ENCODE measurements at places on chromosomes 1 and 21.

DNA sequence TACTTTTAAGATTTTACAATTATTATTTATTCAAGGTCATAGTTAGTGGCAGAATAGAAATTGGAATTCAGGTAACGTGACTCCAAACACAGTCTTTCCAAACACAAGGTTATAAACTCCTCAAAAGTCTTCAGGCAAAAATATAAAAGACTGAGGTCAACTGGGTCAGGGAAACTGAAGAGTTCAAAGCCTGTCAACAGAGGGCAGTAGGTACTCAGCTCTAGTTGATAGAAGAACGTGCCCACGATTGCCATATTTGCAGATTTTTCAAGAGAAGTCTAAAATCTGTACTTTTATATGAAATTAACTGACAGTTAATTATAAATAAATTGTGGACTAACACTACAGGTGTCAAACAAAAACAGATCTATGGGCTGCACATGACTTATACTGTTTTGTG, 135.0 kb downstream of the LHX4 start:
- no peak for DNase-seq

DNA sequence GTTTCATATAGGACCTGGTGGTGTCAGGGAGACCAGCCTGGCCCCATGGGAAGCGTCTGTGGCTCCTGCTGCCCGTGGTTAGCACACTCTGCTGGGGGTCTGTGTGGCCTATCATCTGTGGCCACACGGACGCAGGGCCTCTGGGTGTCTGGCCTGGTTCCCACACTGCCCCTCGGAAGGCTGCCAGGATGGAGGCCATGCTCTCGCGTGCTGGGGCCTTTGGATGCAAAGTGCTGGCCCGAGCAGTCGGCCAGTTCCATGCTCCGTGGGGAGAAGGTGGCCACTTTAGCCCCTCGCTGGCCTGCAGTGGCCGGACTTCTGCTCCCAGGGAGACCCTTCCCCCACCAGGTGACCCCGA, 20.8 kb upstream of the LRRC3 start:
- DNase-seq, result peak; percentile 54

DNA sequence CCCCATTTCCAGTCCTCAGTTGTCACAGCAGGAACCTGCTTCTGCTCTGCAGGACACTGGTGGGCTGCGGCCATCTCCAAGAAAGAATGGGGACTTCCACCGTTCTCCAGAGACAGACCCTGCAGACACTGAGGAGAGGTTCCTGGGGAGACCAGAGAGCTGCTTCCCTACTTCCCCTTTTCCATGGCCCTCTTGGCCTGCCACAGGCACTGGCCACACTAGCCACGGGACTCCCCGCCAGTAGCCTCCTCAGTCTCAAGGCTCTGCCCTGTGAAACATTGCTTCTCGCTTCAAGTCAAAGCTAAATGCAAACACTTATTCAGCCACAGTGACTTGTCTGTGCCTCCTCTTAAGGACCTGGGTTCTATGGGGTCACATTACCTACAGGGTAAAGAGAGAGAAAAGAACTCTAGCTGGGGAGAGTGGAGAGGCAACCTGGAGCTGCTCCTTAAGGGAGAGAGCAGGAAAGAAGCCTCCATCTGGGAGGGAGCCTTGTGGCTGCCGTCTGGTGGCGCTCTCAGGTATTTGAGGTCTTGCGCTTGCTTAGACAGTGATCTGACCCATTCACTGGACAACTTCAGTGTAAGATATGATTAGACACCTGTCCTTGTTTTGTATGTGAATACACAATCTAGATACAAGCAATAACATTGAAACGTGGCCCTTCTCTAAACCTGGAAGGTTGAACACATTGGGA, 5.4 kb upstream of the SLAMF8 start:
- DNase-seq, result no peak

- DNase-seq, result peak; percentile 89
These were observed 166.2 kb downstream of the TOMM20 start for GRCh38 chr1:234962340-234962989.

DNA sequence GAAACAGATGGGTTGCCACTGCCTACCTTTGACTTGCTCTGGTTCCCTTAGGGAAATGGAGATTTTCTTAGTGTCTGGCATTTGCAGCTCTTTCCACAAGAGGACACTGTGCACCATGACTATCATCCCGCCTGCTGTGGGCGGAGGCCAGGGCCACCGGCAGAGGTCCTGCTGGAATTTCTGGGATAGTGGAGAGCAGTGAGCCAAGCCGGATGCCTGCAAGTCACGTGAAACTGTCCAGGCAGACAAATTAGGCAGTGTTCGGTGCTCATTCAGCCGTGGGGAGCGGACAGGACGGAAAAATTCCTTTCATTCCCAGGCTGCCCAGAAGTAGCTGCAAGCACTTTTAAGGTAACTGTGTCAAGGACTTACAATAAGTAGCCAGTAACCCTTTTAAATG, 43.4 kb downstream of the IGSF5 start:
- DNase-seq, result peak; percentile 27

- no peak for DNase-seq
These were observed 19.6 kb downstream of the LPAR3 start for GRCh38 chr1:84873366-84873765.

DNA sequence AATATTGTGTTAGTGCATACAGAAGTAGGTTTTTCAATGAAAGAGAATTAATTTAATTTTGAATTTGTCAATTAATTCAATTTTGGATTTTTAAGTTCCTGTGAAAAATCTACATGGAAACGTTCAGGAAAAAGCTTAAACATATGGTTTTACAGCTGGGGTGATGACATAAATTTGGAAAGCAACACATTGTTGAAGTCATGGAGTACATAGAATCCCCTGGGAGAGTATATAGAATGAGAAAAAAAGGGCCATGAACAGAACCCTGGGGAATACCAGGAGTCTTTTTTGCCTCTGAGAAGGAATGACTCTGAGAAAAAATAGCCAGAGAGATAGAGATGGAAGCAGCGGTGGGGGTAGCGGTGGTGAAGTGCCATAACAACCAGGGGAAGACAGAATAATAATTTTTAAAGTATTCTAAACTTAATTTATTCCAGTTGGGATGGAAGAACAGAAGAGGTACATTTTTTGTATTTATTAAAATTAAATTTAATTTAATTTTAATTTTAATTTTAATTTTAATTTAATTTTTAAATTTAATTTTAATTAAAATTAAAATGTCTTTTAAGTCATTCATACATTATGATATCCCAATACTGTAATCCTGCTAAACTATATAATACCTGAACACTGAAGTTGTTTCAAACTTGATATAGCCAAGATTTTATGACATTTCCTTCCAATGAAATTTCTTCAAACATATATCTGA, 48.9 kb downstream of the NME7 start:
- no peak for DNase-seq

- no peak for DNase-seq
These were observed 38.7 kb downstream of the VTCN1 start for GRCh38 chr1:117171900-117172511.

GRCh38 chr1:50342525-50342924, 80.7 kb downstream of the DMRTA2 start:
- DNase-seq, result no peak

- no peak for DNase-seq
These were observed 153.9 kb downstream of the PEX14 start for GRCh38 chr1:10628685-10629084.

DNA sequence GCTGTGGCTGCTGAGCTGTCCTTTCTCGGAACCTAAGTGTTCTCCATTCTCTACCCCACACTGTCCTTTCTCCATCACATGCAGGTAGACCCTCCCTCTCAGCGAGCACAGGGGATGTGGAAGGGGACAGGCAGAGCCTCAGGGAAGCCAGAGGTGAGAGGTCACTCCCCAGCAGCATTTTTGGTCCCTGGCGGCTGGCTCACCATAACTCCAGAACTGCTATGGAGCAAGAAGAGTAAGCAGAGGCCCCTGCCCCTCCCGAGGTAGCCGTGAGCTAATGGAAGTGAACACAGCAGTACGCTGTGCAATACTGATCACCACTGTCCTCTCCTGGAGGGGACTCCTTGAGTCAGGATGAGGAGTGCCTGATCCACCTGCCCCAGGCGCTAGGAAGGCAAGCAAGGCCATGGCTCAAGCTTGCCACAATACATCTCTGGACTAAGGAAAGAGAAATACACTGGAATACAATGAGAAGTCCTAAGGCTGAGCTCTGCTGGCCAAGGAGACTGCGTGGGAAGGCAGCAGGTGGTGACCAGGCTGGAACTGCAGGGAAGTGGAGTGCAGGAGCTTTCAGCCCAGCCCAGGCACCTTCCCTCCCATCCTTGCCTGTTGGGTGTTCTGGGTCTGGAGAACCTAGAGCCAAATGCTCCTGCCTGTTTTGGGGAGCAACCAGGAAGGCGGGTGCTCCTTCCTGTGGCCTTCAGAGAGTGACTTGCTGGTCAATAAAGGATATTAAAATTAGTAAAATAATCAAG, 96.2 kb downstream of the LAMC2 start:
- no peak for DNase-seq

DNA sequence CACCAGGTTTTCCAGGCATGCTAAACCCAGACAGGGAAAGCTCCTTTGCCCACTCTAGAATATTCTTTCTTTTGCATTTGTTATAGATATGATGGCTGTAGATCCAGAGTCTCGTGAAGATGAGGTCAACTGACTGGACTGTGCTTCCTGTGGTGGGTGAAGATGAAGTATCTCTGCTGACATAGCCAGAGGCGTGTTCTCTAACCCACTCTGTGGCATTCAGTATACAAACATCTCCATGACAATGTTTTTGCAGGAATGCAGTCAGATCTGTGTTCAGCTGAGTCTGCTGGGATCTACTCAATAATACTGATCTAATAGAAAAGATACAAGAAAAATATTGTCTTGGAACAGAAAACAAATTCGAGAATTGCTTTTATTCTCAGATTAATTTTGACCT, 11.3 kb downstream of the RWDD2B start:
- DNase-seq, result no peak

- no peak for DNase-seq
These were observed 202.3 kb downstream of the HIVEP3 start for GRCh38 chr1:41716188-41717130.

DNA sequence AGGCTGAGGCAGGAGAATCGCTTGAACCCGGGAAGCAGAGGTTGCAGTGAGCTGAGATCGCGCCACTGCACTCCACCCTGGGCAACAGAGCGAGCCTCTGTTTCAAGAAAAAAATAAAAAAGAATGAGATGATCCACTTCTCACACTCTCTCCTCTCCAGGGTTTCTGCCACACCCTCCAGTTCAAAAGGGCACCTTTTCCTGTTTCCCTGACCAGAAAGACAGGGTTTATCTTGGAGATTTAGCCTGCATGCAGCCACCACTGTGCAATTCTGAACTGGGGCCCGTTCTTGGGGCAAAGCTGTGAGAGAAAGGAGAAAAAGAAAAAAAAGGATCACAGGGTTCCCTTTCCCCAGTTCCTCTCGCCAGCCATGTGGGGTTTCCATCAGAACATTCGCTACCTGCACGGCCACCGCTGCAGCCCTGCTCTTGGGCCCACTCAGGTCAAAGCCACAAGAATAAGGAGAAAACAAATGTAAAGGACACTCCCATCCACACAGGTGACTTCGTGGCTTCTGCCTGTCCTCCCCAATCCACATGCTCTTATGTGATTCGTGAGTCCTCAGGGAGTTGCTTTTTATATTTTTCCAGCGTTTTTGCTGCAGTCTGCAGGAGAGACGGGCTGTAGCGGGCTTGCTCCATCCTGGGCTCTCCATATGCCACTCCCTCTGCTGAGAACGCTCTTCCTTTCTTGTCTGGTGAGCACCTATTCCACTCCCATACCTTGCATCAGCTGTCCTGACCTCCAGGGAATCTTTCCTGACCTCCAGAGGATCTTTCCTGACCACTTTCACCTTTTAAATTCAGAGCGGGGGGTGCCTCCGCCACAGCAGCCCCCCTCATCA, 26.4 kb downstream of the GNG4 start:
- DNase-seq, result no peak

GRCh38 chr1:243312952-243313634, 57.3 kb downstream of the SDCCAG8 start:
- no peak for DNase-seq

DNA sequence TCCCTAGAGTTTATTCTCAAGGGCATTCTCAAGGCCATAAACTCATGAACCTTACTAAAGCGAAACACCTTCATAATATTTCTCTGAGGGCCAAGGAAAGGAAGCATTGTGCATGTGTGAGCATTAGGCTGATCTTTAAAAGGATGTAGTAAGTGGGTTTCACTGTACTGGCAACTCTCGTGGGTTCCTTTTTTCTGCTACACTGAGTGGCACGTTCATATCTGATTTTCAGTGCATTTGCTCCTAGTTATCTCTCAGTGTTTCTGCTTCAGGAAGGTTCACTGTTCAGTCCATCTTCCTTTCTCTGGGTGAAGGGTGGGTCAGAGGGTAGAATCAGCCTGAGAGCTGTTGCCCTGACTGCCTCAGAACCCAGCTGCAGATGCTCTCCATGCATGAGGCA, 192.8 kb upstream of the ADGRL2 start:
- no peak for DNase-seq

- DNase-seq, result no peak
These were observed 59.8 kb downstream of the PTPN14 start for GRCh38 chr1:214491468-214492146.

DNA sequence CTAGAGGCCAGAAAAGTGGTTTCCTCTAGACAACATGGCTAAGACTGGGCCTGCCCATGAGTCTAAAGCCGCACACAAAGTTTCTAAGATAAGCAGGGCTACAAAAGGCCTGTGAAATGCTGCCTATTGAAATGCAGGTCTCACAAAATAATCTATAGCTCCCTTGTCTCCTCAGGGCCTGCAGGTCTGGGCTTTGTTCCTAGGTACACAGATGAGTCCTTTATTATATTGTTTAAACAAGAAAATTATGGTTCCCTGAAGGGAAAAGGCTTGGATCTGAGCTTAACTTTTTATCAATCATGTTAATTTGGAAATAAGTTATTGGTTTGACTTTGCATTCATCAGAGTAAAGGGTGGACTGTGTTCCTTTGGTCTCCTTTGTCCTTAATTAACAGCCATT, 413.4 kb upstream of the BEND5 start:
- DNase-seq, result no peak

GRCh38 chr1:33348676-33349080, 27.8 kb upstream of the A3GALT2 start:
- DNase-seq, result no peak

GRCh38 chr1:78292361-78292760, 198.4 kb upstream of the PTGFR start:
- DNase-seq, result peak; percentile 91

DNA sequence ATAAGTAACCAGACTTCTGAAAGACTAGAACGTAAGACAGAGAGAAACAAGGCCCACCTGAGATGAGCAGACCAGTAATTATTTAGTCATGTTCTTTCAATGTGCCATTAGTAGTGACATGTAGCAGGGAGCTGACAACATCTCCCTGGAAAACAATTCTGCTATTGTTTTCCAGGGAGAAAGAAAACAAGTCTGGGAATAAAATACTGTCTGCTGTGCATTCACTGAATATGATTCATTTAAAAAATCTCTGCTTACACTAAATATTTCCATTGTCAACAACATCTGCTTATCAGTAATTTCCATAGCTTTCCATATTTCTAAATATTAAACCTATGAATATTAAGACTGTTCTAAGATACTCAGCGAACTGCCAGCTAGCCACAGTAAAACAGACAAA, 80.0 kb downstream of the VCAM1 start:
- no peak for DNase-seq
